SW 1271 (cell line): ENCODE measurements at places on chromosomes 6 and 20.

DNA sequence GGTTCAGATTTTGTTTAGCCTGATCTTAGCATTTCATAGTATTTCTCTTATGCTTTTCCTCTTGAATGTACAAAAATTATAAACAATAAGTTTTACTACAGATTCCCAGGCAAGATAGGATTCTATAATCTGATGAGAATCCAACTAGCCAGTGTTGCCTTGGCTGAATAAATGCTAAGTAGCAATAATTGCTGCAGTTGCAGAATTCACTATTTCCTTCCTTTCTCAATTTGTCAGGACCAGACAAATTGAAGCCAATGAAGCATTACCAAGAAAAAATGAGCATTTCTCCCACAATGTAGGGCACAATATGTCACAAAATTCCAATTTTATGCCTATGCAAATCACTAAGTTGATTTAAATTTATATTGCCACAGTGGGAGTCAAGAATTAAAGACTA, 260.2 kb downstream of the KIF16B start:
- DNase-seq, result no peak

DNA sequence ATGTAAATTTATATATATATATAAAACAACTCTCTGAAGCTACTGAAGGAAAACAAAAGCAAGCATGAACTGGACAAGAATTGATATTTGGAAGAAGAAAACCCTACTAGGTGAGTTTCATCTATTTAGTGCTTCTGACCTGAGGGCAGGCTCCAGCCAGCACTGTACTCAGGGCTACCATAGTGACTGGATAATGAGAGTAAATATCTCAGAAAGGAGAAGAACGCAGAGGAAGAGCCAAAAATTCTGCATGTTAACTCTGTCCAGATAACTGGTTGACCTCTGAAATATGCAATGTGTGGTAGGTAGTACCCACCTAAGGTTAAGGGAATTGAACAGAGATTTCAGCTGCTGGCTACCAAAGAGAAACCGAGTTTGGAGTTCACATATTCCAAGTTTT, 41.4 kb upstream of the CCN2 start:
- no peak for DNase-seq

DNA sequence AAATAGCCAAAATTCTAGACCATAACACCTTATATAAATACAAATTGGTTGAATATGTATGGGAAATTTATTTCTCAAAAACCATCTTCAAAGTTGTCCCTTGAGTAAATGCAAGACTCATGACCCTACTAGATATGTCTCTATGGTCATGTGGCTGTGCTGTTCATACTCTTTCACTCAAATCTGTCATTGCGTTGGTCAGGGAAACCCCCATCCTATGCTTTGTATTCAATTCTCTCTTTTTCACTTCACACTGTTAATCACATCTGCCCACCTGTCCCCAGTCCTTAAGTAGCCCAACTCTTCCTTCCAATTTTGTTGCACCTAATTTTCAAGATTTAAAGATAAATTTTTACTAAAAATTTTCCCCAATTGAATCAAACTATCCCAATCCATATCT, 51.0 kb downstream of the RPS12 start:
- DNase-seq, result no peak

GRCh38 chr6:142013875-142014495, 118.7 kb upstream of the GJE1 start:
- DNase-seq, result no peak

GRCh38 chr20:10610251-10610650, 63.5 kb downstream of the JAG1 start:
- DNase-seq, result no peak

GRCh38 chr6:25173246-25173645, 105.9 kb upstream of the CARMIL1 start:
- DNase-seq, result no peak

DNA sequence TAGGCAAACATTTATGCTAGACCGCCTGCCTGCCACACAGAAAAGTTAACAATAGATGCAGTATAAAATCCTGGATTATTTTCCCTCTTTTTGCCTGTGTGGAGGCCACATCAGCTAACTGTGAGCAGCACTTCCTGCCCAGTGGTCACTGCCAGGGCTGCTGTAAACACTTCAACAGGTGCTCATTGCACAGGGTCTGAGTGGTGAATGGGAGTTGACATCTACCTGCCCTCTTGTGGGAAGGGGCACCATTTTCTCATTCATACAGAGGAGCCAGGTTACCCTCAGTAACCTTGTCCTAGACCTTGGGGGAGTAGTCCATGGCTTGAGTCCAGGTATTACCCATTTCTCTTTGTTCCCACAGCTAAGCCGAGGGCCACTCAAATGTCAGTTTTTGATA, 235.3 kb downstream of the TMEM242 start:
- DNase-seq, result no peak

DNA sequence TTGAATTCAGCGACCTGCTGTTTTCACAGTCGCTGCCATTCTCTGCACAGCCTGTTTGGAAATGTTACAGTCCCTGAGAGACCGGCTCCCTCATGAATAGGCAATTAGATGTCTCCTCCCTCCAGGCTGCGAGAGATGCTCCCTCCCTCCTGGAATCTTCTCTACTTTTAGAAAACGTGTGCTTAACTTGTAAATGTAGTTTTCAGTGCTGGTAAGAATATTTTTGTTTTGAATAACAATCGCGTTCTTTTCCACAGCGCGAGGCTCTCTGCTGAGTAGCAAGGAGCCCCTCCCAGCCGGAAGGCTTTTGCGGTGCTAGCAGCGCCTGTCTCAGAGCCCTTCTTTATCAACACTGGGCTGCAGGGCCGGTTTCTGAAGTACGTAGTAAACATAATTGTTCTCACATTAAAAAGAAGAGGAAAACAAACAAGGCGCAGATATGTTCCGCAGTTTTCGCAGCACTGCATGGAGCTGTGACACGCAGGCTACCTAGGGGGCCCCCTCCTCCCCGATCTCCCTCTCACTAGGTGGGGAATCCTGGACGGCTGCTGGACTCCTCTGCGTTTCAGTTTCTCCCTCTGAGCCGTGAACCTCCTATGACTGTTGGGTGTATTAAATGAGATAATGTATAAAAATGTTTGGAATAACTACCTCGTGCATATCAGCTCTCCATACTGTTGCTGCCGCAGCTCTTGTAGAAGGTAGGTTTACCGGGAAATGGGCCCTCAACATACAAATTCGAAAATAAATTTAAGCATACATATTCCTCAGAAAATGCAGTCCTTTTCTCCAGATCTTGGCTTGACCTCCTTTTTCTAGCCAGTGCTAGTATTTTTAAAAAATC, 79.0 kb upstream of the SPACA1 start:
- no peak for DNase-seq

DNA sequence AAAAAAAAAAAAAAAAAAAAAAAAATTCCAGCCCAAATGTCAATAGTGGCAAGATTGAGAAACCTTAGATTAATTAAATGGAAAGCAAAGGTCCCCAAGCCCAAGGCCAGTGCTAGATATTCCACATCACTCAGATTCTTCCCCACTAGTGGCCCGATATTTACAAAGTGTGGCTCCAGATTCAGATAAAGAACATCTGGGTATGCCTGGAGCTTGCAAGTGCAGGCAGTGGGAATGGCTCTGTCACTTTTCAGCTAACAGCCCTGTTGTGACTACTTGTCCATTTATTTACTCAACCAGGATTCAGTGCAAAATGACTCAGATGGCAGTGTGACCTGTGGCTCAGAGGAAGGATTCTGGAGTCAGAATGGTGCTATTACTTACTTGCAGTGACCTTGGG, 8.2 kb upstream of the KCNB1 start:
- no peak for DNase-seq

GRCh38 chr20:58720890-58721289, 28.3 kb downstream of the NPEPL1 start:
- no peak for DNase-seq

DNA sequence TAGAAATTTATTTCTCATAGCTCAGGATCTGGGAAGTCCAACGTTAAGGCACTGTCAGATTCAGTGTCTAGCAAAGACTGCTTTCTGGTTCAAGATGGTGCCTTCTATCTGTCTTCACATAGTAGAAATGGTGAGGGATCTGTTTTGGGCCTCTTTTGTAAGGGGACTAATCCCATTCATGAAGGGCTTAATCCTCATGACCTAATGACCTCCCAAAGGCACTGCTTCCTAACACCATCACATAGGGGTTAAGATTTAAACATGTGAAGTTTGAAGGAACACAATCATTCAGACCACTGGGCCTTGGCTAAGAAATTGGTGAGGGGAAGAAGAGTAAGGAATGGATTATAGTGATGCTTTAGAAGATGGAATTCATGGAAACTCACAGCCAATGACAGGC, 237.6 kb downstream of the PACRG start:
- no peak for DNase-seq

DNA sequence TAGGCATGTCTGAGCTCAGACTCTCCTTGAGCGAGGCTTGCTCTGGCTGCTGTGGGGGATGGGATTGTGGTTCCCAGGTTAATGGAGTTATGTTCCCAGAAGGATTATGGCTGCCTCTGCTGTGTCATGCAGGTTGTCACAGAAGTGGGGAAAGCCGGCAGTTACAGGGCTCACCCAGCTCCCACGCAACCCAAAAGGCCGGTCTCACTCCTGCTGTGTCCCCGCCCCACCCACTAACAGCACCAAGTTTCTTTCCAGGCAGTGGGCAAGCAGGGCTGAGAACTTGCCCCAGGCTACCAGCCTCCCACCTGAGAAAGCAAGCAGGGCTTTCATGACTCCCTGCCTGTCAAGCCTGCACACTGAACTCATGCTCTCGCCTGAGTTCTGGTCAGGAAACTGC, 750.5 kb downstream of the FRK start:
- no peak for DNase-seq

- no peak for DNase-seq
Observed at GRCh38 chr20:34983089-34983820, 27.6 kb downstream of the MYH7B start.

GRCh38 chr6:24982231-24982630, 46.5 kb upstream of the RIPOR2 start:
- DNase-seq, result no peak

- DNase-seq, result no peak
Observed at GRCh38 chr6:125509477-125509876, 207.7 kb upstream of the HDDC2 start.

- no peak for DNase-seq
Observed at GRCh38 chr6:48474830-48475229, 363.8 kb upstream of the PTCHD4 start.

DNA sequence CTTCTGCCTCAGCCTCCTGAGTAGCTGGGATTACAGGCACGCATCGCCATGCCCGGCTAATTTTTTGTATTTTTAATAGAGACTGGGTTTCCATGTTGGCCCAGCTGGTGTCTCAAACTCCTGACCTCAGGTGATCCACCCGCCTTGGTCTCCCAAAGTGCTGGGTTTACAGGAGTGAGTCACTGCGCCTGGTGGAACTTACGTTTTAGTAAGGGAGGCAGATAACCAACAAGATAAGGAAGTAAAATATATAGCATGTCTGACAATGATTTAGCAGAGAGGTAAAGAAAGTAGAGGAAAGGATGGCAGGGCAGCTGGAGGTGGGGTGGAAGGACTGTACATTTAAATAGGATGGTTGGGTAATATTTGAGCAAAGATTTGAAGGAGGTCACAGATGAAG, 12.8 kb upstream of the MYMX start:
- DNase-seq, result no peak

- no peak for DNase-seq
Observed at GRCh38 chr6:15504040-15504495, 158.8 kb downstream of the DTNBP1 start.

DNA sequence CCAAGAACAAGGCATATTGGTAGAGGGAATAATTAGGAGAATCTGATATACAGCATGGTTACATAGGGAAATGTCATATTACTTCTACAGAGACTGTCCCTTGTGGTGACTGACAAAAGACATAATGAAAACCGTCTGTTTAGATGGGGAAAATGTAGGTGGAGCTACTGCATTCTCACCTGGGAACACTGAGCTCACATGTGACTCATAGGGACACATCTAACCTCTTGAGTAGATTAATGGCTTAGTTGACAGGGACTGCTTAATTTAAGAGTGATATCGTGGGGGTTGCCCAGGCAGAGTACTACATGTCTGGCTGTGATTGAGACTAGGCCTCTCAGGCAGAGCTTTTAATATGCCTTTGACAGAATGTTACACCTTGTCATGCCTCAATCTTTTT, 235.3 kb upstream of the ZFP64 start:
- no peak for DNase-seq
